ENCODE measurements at places on chromosomes 2 and 18.

GRCh38 chr2:85826990-85827878 lies 61.6 kb downstream of the ST3GAL5 start:
- DNase-seq = peak; percentile 47

DNA sequence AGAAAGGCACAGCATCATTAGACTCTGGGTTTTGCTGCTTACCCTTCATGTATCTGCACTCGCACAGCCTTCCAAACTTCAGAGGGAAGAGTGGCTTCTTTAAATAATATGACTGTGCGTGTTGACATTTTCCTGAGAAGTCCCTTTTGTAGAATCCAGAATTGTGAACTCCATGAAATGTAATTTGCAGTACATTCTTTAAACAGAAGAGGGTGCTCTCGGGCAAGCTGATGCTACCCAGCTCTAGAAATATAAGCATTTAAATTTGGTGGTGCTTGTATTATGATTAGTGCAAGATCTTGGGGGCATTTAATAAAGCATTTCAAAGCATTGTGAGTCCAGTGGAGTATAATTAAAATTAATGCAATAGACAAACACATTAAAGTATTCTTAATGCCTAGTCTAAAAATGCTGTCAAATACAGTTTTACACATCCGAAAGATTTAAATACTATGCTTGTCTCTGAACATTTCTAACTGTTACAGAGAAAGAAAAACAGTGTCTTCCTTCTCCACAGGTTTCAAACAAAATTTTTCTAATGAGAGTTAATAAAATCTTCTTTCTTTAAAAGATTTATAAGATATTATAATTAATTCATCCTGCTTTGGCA lies 17.3 kb upstream of the GTF2A1L start:
- no peak for DNase-seq

DNA sequence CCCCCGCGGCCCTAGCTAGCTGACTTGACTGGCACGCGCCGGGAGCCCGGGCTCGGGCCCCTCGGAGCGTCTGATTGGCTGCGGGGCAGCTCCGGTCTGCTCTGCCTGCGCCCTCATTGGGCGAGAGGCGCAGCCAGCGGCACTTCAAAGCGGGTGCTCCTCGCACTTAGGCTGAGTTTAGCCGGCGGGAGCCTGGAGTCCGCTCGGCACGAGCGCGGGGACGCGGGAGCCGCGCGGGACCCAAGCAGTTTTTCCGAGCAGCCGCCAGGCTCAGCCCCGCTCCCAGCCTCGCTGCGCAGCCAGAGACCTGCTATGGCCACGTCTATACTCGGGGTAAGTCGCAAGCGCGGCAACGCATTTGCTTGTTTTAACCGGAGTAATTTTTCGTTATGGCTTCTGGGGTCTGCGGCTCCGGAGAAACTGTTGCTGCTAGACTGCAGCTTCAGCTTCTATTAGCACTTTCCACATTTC lies at the start of gene SP9:
SP9 (plus strand) TSS at position 174 of the 471 bp plus-strand sequence; CDS start at position 313, 139 bp downstream.
- DNase-seq = no peak

DNA sequence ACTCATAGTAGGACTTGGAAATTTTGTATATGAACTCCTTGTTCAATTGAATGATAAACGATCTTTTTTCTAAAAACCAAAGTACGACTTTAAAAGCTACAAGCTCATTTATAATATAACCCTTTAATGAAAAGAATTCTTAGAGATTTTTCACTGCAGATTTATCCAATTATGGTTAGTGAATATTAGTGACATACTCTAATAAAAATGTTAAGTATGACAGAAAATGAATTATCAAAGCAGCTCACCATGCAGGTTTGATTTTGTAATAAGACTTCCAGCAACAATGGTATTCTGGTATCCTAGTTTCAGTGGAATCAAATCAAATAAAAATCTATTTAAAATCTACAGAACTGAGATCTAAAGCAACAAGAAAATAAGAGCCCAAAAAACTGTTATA lies 38.5 kb downstream of the PRPF40A start:
- no peak for DNase-seq

DNA sequence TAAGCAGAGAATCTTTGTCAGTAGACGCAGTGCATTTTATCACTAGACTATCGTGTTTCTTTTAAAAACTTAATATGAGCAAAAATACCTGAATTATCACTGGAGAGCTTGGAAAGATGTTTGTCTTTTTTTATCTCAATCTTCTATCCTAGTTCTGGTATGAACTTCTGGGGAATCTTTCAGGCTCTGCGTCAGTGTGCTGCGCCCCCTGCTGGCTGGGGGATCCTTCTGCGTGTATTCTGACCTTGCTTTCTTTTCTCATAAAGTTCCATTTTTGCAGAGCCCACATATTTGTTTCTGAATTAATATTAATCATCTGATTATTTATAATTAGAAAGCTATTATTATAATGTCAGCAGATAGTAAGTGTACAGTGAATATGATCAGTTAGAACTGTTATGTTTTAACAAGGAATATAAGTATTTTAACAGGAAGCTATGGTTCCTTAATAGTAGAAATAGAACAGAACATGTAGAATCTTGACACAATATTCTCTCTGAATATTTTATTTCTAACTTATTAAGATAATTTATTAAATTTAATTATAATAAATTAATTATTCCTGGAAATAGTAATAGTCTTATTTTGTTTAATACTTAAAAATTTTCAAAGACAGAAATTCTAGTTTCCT lies 945.0 kb upstream of the CRIM1 start:
- DNase-seq = no peak

DNA sequence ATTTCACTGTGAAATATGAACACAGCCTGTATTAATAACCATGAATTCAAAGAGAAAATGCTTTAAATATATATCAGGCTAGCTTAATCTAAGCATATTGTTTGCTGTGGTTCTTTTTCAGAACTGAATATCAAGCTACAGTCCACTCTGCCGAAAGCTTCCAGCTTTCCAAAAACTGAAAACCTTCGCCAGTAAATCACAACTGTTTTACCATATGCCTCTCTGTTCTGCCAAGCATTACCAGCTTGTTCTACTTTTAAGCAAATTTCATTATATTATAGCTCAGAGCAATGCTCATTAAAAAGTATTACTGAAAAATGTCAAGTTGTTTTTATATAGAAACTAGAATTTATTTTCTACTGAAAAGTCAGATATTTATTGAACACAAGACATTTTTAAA lies 277.4 kb downstream of the NRXN1 start:
- DNase-seq = no peak

GRCh38 chr2:207238831-207239701 lies 73.3 kb upstream of the KLF7 start:
- DNase-seq = no peak

- DNase-seq = no peak
These were observed 22.8 kb downstream of the CEP68 start for GRCh38 chr2:65079017-65079416.

GRCh38 chr2:72132981-72133720 lies 14.5 kb downstream of the CYP26B1 start:
- DNase-seq = no peak

DNA sequence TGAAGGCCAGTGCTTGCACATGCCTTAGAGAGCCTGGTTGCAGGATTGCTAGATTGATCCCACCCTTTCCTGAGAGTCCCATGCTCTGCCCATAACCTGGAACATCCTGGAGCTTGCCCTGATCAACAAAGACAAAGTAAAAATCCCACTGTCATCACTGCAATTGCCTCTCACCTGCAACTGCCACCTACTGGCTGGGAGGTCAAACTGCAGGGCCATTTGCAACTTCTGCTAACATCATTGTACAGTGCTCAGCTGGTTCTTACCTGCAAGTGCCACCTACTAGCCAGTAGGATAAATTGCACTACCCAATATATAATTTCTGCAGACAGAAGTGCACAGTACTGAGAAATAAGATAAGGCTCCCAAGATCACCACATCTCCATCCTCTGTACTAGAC lies 947.5 kb downstream of the CPS1 start:
- no peak for DNase-seq

GRCh38 chr2:27428978-27429541 lies 629 bp downstream of the NRBP1 start:
- DNase-seq = peak; percentile 75

DNA sequence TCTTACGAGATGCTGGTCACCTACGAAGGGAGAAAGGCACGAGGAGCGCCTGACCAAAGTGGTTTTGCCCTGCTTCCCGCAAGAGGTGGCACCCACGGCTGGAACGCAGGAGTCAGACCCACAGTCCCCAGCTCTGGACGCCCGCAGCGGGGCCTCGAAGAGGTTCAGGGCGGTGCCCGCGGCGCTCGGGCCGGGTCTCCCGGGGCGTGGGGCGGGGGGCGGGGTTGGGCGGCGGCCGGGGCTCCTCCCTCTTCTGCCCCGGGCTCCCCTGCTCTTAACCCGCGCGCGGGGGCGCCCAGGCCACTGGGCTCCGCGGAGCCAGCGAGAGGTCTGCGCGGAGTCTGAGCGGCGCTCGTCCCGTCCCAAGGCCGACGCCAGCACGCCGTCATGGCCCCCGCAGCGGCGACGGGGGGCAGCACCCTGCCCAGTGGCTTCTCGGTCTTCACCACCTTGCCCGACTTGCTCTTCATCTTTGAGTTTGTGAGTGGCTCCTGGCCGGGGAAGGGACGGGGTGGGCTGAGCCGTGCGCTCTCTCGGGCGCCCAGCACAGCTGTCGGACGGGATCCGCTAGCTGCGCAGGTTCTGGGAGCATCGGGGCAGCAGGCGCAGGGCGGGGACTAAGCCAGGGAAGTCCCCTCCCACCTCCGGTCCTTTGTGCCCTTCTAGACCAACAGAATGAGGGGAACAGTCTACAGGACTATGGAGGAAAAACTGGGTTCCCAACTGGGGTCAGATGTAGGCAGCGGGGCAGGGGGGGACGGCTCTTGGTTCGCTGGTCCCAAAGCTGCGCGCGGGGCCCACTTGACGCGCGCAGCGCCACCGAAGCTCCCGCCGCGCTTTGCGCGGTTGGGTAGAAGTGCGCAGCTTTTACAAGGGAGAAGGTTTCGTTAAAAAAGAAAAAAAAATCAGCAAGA lies at the start of gene MAL:
MAL (plus strand) TSS at position 303 of the 914 bp plus-strand sequence; CDS start at position 388, 85 bp downstream.
- no peak for DNase-seq

DNA sequence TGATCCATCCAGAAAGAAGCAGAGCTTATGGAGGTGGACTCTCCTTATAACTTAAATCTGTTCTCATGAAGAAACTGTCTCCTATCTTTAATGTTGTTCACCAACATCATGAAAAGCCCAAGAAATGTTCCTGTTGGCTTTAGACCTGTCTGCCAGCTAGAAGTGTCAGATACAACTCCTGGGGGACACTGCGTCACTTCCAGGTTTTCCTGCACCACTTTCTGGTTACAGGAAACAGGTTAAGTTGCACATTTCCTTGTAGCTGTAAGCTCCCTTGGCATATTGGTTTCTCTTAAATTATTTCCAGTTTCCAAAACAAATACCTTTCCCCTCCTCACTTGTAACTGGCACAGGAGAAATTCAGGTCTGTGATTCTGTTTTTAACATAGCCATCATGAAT lies 2.9 kb downstream of the CEP68 start:
- no peak for DNase-seq

- no peak for DNase-seq
These were observed 26.3 kb upstream of the TMEM182 start for GRCh38 chr2:102735416-102736109.

DNA sequence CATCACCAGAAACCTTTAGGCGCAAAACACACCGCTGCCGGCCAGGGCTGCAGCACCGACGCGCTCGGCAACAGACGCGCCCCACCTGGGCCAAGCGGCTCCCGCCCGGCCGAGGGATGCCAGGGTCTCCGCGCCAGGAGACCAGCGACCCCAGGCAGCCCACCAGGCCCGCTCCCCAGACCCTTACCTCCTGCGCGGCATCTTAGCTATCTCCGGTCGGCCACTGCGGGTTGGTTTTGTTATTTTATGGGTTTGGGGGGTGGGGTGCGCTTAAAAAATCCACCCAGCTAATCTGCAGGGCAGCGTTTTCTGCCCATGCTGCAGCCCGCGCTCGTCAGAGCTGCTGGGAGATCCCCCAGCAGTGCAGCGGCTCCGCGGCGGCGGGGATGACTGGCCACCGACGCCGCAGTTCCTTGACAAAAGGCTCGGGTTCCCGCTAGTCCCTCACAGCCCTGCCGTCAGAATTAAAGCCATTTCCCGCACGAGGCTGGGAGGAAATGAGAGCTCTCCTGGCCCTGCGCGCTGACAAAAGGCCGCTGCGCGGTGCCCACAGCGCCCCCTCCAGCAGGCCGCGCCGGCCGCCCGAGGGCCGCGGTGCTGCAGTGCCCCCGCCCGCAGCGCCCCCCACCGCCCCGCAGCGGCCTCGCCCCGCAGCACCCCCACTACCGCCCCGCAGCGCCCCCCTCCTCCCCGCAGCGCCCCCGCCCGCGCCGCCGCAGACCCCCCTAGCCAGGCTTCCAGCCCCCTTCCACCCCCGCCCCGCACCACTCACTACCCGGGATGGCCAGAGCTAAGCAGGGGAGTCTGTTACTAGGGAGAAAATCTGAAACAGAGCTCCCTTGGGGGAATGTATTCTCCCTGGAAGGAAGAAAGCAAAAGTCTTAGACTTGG lies at the start of gene ADD2:
ADD2 (minus strand) TSS at position 502 of the 891 bp plus-strand sequence. CDS start 61,792 bp downstream, outside the sequence.
- DNase-seq = no peak

DNA sequence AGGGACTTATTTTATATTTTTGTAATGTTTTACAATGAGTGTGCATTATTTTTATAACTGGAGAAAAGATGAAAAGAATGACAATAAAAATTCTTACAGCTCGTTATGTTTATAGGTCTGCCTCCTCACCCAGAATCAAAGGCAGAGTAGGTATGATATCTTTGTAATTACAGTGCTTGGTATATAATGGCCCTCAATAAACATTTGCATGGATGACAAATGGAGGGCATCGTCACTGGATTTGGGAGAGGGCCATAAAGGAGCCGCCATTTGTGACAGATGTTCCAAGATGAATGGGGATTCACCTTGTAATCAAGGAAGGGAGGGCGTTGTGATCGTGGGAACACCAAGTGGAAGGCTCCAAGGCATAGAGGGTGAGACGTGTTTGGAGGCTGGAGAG lies 22.6 kb upstream of the GIGYF2 start:
- no peak for DNase-seq

GRCh38 chr2:158600155-158600802 lies 143.5 kb downstream of the PKP4 start:
- no peak for DNase-seq

GRCh38 chr18:28584731-28585130 lies 407.8 kb upstream of the CDH2 start:
- no peak for DNase-seq

All from 8988T (cell line).